Kidney glomerular epithelial cell (primary cell): ENCODE measurements at places on chromosomes 1 and 21.

DNA sequence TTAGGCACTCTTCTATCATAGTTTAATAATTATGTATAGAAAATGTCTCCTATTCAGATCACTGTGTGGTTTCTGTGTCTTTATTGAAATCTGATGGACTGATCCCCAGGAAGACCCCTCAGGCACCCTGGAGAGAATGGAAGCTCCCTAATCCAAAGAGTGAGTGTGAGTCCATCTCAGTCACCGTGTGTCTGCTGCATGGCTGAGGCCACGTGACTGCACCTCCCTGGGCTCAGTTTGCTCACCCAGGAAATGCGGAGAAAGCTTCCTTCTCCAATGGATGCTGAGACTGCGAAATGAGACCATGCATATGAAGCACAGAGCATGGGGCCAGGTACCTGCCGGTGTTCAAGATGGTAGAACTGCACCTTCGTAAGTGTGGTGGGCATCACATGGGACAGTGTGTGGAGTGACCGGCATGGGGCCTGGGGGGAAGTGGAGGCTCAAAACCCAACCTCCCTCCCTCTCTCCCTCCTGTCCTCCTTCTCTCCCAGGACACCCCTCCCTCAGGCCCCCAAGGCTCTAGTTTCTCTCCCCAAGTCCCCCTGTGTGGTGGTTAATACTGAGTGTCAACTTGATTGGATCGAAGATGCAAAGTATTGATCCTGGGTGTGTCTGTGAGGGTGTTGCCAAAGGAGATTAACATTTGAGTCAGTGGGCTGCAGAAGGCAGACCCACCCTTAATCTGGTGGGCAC, 557.5 kb downstream of the PTPRU start:
- no peak for DNase-seq

- DNase-seq = no peak
These were observed 269.6 kb downstream of the VAV3 start for GRCh38 chr1:107695341-107695740.

DNA sequence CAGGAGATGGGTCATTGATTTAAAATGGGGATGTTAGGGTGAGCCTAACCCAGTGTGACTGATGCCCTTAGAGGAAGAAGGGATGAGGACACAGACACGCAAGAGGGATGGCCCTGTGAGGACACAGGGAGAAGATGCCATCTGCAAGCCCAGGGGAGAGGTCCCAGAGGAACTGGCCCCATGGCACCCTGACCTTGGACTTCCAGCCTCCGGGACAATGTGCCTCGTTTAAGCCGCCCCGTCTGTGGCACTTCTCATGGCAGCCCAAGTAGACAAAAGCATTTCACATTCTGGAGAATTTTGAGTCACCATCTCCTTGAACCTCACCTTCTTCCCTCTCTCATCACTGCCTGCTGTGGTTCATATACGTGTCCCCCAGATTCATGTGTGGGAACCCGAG, 20.1 kb upstream of the PCBP3 start:
- no peak for DNase-seq

- DNase-seq = no peak
These were observed 40.9 kb upstream of the ZBTB18 start for GRCh38 chr1:244010191-244010590.

DNA sequence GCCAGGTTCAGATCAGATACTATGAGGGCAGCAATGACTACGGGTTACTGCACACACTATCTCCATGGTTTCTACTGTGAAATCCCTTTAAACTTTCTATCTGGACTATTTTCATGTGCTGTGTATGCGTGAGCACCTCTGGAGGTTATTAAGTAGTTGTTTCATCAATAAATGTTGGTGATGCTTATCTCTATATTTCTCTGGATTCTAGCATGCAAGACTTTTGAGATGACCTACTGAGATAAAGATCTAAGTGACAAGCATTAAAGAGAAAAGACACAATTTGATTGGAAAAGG, 194.0 kb downstream of the NRIP1 start:
- no peak for DNase-seq

DNA sequence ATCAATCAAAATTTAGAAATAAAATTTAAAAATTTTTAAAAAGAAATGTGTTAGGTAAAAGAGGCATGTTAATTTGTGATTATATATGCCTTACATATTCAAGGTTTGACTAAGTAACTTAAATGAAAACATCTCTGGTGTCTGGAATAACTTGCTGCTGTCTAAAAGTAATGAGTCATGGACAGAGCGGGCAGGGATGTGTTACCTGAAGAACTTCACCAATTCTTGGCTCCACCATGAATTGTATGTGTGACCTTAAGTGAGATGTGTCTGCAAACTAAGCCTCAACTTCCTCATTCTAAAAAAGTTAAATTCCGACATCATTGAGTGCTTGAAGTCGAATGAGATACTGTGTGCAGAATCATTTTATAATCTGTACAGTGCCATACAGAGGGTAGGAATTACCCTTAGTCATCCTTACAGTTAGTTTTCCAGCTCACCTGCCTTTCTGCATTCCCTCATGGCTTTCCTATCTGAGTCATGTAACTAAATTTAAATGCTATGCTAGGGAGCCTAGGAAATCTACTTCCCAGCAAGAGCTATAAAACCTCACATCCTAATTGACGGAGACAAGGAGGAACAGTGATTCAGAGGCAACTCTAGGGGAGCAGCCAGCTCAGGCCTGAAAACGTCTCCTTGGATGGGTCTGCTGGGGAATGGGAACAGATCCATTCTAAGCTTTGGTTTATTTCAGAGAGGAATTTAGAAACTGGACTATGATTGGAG, 100.7 kb upstream of the TSPAN2 start:
- DNase-seq = peak; percentile 97

GRCh38 chr1:206089341-206089740, 27.8 kb downstream of the AVPR1B start:
- DNase-seq = no peak

DNA sequence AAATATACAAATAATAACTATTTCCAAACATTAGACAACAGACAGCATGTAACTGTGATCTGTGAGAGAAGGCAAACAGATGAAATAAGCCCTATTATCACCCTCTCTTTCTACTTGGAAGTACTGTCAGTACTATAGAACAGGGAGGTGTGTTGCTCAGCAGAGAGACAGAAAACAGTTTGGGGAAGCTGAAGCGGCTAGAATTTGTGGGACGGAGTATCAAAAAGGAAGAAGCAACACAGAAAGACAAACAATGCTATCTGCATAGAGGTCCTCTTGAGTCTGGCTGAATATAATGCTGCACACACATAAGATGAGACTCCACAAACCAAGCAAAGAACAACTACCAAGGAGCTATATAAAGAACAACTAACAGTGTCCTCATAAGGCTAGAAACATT, 59.4 kb downstream of the ZZZ3 start:
- DNase-seq = no peak

DNA sequence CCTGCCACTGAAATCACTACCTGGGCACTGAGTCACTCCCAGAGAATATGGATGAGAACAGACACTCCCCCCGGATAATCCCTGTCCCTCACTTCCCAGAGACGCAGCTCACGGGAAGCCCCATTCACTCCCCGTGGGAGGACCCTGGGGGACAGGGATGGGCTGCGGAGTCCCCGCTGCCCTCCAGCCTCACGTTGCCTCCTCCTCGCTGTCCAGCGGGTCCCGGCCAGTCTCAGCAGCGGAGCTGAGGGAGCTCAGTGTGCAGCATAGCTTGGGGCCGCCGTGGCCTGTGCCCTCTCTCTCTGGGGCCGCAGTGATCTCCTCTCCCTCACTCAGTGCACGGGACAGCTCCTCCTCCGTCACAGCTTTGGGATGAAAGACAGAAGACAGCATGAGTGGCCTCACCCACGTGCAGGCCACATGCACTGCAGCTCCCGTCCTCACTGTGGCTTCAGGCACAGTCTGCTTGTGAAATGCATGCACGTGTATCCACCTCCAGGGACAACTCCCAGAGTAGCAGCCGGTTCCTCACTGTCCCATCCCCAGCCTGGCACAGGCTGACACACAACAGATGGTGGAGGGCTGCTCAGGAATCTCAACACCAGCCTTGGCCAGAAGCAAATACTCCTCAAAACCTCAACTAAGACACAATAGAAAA, 7.4 kb downstream of the CFAP410 start:
- no peak for DNase-seq

GRCh38 chr21:44527156-44527982, 12.6 kb downstream of the KRTAP10-1 start:
- DNase-seq = no peak

GRCh38 chr1:920010-920409, 3.7 kb upstream of the SAMD11 start:
- DNase-seq = no peak

- DNase-seq = no peak
These were observed 46.5 kb downstream of the OMA1 start for GRCh38 chr1:58500043-58500442.

DNA sequence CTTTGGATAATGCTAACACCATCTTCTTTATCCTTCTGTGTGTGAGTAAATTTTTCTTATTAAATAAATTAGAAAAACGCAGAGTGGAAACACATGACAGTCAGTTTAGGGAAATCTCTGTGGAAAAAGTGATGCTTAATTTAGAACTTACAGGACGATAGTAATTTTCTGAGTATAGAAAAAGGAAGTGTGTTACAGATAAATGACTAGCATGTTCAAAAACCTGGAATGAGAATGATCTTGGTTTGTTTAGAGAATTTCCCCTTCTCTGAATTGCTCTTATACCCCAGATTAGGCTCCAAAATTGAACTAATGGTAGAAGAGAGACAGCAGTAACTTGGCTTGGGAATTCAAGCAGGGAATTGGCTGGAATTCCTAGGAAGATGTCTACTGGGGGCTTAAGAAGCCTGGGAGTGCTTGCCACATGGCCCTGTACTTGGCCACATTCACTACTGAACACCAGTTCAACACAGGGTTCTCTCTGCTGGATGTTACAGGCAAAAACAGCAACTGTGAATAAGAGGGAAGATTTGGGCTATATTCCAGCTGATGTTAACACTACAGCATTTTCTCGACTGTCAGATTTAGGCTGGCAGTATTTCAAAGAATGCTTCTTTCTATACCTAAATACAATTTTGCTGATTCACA, 1004.2 kb downstream of the TTLL7 start:
- no peak for DNase-seq

GRCh38 chr1:212235857-212236256, 49.4 kb upstream of the PPP2R5A start:
- no peak for DNase-seq

DNA sequence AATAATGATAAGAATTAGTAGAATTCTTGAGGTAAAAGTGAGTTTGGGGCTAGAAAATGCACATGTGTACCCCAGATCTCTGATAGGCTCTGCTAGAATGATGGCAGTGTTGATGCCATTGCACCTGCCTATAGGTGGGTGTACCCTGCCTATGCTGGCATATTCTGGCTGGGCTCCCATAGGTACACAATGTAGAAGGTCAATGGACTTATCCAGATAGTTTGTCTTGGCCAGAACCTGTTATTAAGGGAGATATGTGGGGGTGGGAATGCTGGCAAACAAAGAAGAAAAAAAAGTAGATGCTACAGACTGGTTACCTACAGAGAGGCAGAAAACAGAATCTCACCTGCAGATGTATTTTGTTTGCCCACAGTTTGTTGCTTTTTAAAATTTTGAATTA, 14.1 kb upstream of the KLHDC8A start:
- DNase-seq = no peak

DNA sequence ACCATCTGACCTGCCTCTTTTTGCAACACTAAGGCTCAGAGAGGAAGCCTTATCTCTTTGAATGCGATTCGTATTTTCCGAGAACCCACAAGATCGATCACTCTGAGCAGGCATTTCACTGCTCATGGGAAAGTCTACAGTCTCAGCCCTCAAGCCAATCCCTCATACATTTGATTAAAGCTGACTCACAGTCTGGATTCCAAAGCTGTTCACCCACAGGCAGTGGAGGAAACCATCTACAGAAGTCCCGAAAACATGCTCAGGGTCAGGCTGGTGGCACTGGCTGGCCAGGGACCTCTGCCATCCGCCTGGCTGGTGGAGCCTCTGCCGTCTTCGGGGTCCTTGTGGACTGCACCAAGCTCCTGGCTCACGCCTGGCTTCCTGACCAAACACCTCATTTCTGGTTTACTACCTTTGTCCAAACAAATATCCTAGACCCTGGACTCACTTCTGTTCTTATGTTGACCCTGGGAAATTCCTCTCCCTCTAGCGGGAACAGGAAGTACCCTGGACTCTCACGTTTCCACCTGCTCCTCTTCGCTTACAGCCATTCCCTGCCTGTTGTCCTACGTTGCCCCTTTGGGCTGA, 650.0 kb downstream of the SMYD3 start:
- DNase-seq = no peak

DNA sequence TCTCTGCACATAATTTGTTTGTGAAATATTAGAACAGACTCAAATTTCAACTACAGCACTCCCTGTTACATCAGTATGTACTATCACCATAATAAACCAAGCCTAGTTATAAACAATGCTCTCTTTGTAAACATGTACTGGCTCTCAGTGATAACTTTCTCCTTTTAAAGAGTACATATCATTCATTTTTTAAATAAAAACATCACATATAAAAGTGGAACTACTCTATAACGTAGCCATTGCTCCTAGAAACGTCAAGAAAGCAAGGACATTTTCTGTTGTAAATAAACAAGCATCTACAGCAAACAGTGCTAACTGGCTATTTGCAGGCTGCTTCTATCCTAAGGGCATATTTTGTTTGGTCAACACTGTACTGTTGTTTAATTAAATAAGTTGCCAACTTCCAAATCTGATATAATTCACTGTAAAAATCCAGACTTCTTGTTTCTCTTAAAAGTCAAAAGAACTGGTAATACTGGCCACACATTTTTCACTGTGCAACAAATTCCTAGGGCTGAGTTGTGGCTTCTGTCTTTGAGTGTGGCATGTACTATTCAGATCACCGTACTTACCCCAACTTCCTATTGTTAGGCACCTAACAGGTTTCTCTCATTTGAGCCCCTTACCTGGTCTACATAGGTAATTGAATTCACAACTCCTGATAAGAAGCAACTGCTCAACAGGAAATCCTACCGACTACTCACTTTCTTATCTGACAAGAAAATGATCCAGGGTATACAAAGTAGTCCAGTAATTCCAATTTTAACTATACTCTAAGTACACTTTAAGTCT, 111.9 kb downstream of the DENND1B start:
- DNase-seq = no peak

DNA sequence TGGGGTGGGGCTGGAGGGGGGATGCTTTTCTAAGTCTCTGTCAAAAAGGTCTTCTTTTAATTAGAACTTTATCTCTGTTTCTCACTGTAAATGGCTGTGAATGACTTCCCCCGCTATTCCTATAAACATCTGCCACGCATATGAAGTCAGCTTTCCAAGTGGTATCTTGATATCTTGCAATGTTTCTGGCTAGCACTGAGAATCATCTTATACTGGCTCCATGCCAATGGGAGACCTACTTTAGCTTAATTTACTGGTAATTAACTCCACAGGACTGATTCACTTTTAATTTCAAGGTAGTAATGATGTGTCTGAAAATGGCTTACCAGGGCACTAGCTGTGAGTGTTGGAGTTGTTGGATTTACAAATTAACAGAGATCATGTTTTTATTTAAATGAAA, 4.3 kb downstream of the GPR88 start:
- no peak for DNase-seq
